ENCODE measurements at places on chromosomes 12 and 14.

GRCh38 chr12:68162374-68162773 is 2.8 kb upstream of the IFNG start:
- no peak for DNase-seq

DNA sequence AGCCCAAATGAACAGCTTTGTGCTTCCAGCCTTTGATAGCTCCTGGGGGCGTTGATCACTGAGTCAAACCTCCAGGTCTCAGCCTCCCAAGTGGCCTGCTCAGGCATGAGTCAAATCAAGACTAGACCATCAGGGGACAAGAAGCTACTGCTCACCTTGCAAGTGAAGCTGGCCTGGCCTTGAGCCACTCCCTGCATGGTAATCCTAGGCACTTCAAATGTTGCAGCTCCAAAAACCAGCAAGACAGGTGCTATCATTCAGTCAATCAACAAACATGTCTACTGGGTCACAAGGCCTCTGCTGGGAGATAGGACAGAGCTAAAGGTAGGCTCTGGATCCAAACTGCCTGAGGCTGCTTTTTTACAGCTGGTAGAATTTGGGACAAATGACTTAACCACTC is 33.1 kb upstream of the NOS1 start:
- DNase-seq: no peak

- peak; percentile 51 for DNase-seq
Measured at GRCh38 chr14:103629503-103630121, 601 bp downstream of the KLC1 start.

DNA sequence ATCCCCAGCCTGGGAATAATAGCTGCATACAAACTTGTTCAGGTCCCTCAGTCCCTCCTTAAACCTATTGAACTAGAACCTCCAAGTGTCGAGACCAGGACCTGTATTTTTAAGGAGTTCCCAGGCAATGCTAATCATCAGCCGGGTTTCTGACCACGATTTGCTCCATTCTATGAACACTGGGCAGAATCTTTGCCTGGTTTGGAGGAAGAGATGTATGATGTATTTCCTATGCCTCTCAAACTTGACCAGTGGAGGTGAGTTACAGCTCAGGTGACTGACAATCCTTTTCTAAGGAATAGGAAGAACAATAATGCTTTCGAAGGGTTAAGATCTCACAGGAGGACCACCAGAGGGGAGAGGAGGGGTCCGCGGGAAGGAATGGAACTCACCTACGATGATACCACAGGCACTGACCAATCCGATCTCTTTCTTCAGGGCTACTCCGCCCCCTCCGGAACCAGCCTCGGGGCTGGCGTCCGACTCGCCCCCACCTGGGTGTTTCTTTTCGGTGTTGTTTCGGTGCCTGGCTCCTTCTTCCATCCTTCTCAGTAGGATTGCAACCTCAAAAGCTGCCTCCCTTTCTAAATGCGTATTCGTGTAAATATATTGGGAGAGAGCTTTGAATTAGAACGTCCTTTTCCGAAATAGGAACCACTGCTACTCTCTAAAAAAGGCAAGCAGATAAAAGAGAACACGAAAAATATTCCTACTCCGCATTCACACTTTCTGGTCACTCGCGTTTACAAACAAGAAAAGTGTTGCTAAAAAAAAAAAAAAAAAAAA is 895 bp downstream of the SLC7A8 start:
- peak; percentile 90 for DNase-seq

- DNase-seq: no peak
Measured at GRCh38 chr12:10771132-10771733, 31.2 kb downstream of the TAS2R7 start.

DNA sequence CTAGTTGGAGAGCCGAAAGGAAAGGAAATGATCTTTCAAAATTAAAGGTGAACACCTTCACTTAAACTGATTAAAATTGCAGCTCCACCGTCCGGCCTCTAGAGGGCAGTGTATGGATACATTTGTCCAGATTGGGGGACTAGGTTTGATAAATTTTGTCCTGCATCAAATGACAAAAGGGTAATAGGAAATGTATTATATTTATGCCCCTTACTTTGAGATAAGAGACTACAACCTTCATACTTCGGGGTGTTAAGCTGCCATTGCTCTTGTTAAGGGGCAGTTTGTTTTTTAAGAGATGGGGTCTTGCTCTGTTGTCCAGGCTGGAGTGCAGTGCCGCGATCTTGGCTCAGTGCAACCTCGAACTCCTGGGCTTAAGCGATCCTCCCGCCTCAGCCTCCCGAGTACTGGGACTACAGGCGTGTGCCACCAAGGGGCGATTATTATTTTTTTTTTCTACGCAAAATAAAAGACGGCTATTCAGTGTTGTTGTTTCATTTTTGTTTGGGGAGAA is 818 bp upstream of the SUOX start:
- peak; percentile 48 for DNase-seq
